ENCODE measurements at places on chromosomes 2 and 18.

- no peak for DNase-seq
Measured at GRCh38 chr2:151113318-151113717, 148.3 kb downstream of the RBM43 start.

GRCh38 chr2:14524041-14524802 is 108.3 kb upstream of the LRATD1 start:
- no peak for DNase-seq

DNA sequence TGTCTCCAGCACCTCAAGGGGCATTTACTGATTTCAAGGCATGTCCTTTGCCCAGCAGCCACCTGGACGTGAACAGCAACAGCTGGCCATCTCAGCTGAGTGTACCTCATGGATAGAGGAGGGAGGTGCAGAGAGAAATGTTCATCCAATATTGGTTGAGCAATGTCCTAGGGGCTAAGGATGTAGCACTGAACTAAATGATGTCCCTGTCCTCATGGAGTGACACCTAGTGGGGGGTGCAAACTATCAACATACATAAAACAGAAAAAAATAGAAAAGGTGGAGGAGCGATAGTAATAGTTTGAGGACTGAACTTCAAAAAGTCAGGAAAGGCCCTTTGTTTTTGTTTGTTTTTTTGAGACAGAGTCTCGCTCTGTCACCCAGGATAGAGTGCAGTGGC is 4.8 kb upstream of the UGGT1 start:
- DNase-seq: no peak

- no peak for DNase-seq
Measured at GRCh38 chr2:105887256-105887655, 142.5 kb downstream of the NCK2 start.

DNA sequence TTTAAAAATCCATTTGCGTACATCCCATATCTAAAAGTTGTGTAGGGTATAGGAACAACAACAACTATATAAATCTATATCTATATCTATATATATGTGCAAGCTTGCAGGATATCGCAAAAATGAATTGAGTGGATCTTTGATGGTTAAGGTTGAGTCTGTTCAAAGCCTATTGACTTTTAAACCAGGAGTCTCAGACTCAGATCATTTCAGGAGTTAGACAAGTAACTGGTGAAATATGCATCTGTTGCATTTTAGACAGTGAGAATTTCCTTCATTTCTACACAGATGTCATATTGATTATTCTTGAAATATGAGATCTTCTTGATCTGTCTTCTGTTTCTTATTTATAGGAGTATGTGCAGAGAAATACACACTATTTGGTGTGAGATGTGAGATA is 66.5 kb downstream of the PARD3B start:
- no peak for DNase-seq

GRCh38 chr18:907115-907884 is 2.6 kb downstream of the ADCYAP1 start:
- DNase-seq: no peak

GRCh38 chr2:158038901-158039300 is 62.8 kb upstream of the UPP2 start:
- DNase-seq: no peak

- no peak for DNase-seq
Measured at GRCh38 chr18:36572135-36572856, 256.5 kb downstream of the TPGS2 start.

- DNase-seq: no peak
Measured at GRCh38 chr2:235641956-235642355, 148.1 kb downstream of the AGAP1 start.

- no peak for DNase-seq
Measured at GRCh38 chr18:63617049-63617914, 26.8 kb downstream of the SERPINB4 start.

- DNase-seq: no peak
Measured at GRCh38 chr2:67242456-67242855, 154.7 kb upstream of the ETAA1 start.

- DNase-seq: no peak
Measured at GRCh38 chr2:74632939-74633312, 15.2 kb downstream of the M1AP start.

- DNase-seq: no peak
Measured at GRCh38 chr2:193810533-193810932, 1615.8 kb upstream of the TMEFF2 start.

DNA sequence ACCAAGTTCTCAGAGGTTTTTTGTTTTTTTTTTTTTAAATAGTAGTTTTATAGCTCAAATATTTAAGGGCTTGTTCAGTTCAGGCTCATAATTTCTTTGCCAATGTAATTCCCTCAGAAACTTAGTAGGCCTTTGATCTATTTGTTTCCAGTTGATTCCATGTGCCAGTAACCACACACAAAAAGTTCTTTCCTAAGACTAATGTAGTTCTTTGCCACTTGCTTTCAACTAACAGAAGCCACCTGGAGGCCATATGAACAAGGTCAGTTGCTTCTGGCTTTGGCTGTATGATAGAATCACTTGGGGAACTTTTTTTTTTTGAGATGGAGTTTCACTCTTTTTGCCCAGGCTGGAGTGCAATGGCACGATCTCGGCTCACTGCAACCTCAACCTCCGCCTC is 100.7 kb downstream of the DTNB start:
- no peak for DNase-seq

- DNase-seq: no peak
Measured at GRCh38 chr18:37440206-37440605, 125.4 kb downstream of the CELF4 start.

DNA sequence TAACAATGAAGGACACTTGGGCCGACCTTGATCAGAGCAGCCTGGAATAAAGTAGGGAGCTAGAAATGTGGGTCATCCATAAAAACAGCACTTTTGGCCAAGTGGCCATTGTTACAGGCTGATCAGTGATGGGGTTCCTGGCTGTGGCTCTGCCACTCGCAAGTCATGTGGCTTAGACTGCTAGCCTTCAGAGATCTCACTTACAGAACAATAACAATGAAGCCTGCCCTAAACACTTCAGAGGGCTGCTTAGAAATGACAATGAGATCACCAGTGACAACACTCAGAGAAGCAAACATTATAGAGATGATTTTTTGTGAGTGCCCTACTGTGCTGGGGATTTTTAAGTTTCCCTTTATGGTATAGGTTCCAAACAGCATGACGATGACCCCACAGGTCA is 107.9 kb upstream of the LMAN1 start:
- no peak for DNase-seq

GRCh38 chr2:233117351-233117750 is 57.2 kb downstream of the INPP5D start:
- no peak for DNase-seq

- no peak for DNase-seq
Measured at GRCh38 chr2:83782122-83782521, 677.0 kb downstream of the SUCLG1 start.

DNA sequence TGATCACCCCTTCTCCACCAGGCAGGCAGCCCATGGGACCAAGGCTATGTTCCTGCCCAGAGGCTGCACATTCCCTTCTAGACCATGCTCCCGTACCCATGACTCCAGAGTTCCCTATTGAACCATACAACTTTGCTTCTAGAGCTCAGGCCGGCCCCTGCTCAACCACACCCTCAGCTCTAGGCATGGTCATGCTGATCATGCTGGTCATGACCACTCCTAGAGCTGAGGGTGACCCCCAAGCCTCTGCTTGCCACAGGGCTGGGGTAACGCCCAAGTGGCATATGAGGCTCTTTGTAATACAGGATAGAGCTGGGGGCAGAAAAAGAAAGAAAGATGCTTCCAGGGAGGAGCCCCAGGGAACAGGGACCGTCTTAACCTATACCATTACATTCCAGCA is 301.8 kb downstream of the SP3 start:
- no peak for DNase-seq

- no peak for DNase-seq
Measured at GRCh38 chr2:26238311-26238958, 6.0 kb downstream of the HADHA start.

GRCh38 chr18:70181015-70181414 is 24.5 kb downstream of the RTTN start:
- DNase-seq: no peak

DNA sequence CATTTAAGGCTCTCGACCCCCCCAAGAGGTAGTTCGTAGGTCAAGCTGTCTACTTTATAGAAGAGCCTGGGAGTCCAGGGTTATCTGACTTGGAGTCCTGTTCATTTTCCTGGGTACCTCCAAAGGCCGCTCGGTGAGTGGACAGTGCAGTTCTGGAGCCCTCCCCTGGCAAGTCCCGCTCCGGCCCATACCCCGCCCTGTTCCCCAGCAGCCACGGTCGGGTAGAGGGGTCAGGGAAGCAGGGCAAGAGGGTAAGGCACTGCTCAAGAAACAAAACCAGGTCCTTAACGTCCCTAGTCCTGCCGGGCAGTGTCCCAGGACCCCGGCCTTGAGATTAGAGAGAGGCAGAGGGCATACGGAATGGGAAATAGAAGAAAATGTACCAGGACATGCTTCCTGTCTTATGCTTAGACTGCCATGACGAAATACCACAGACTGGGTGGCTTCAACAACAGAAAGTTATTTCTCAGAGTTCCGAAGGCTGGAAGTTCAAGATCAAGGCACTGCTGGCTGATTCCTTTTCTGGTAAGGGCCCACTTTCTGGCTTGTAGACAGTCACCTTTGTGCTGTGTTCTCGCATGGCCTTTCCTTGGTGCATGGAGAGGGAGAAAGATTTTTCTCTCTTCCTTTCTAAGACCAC is 5.4 kb upstream of the HPCAL1 start:
- DNase-seq: no peak

DNA sequence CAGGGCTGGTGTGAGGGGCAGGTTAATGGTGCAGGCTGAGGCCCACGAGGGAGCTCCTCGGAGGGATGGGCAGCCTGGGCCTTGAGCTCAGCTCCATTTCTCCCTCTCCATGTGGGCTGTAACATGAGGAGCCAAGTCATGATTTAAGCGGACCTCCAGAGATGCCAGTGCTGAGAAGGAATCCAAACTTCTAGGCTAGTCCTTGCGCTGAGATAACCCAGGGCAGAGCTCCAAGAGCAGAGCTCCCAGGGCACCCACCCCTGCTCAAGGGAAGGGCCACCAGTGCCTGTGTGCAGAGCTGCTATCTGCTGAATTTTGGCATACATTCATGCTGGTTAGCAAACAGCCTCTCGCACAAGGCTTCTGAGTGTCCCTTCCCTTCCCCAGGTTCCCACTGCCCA is 95.1 kb downstream of the MRO start:
- DNase-seq: no peak

- DNase-seq: no peak
Measured at GRCh38 chr18:58027341-58027740, 16.7 kb upstream of the NEDD4L start.

GRCh38 chr2:216710551-216711301 is 15.4 kb upstream of the IGFBP5 start:
- peak; percentile 46 for DNase-seq

GRCh38 chr18:6728809-6729246 is 688 bp upstream of the ARHGAP28 start:
- DNase-seq: no peak

GRCh38 chr2:181904022-181904632 is 12.6 kb downstream of the ITPRID2 start:
- no peak for DNase-seq

DNA sequence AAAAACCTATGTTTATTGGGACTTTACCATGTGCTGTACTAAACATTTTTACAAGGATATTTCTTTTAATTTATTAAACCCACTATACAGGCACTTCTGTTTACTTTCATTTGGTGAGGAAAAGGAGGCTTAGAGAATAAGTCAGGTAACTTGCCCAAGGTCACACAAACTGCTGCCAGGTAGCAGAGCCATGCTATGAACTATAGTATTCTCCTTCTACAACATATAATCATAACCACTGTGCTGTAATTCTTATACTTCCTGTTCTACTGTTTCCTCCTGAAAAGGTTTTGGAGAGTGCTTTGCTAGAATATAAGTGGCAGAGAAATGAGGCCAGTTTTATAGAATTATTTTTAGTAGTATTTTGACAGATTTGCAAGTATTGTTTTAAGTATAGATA is 29.5 kb downstream of the SLC39A10 start:
- DNase-seq: no peak

DNA sequence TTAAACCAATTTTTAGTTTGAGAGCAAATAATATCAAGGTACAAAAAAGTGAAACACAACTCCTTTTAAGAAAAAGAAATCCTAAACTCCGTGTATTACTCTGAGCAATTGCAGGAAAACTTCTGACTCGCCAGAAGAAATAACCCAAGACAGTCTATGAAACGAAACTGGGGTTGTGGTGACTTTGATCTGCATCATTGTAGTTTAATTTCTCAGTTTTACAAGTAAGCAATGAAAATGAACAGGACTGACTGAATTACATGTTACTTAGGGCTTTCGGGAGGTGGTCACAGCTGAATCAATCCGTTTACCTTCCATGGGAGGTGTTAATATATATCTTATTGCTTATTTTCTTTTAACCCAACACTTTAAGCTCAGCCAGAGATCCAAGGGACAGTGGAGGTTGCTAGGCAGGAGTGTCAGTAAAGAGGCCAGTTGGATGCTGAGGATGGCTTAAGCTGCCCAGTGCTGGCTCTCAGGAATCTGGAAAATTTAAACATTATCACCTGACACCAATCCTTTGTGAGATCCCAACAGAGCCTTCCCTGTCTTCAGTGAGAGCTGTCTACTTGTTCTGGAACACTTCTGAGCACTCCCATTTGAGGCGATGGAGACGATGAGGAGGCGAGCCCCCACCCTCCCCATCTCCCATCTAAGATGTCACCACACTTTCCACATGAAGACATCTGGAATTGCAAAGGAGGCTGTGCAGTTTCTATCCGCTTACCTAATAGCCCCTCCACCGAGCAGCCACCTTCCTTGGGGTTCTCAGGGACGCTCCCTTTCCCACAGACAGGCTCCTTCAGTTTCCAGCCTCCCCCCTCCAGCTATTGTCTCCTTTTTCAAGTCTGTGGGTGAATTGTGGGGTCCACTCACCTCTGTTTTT is 3.6 kb upstream of the RAB31 start:
- no peak for DNase-seq

DNA sequence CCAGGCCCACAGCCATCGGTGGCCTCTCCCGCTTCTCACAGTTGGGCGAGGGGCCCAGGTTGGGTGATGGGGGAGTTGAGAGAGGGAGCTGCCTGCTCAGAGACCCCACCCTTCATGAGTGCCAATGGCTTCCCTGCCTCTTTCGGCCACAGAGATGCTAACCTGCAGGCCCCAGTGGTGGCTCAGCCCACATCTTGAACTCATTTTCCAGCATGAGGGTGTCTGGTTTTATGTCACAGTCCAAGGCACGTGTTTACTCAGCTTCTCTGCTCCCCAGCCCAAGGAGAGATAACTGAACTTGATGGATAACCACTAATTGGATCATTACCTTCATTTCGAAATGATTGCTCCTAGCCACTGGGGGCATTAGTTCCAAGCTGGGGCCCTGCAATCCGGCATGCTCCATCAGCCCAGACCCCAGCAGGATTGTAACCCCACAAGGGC is 45.9 kb upstream of the SIX2 start:
- DNase-seq: no peak

GRCh38 chr18:74457725-74458421 is 765 bp upstream of the DIPK1C start:
- DNase-seq: no peak

GRCh38 chr2:53913721-53914120 is 54.0 kb upstream of the GPR75 start:
- no peak for DNase-seq

- no peak for DNase-seq
Measured at GRCh38 chr2:3728104-3729054, 25.0 kb downstream of the DCDC2C start.

GRCh38 chr18:10420561-10421352 is 33.7 kb upstream of the APCDD1 start:
- DNase-seq: no peak

- DNase-seq: no peak
Measured at GRCh38 chr2:32715391-32715841, 87.6 kb downstream of the TTC27 start.

- no peak for DNase-seq
Measured at GRCh38 chr2:83630351-83630750, 828.7 kb downstream of the SUCLG1 start.

- DNase-seq: no peak
Measured at GRCh38 chr2:208872591-208872990, 466.0 kb downstream of the PTH2R start.

Data from left colon (tissue), 2 donors.